ENCODE measurements at places on chromosomes 6 and 20. TPM values are rescaled to one million over a fixed set of nuclear protein-coding genes. Genes with fewer than 3 reads are reported as not detected.

MDFI gene
- 0.54 TPM for total RNA-seq

DEFB127 gene
- not detected for total RNA-seq

PACSIN1 gene
- 0.18 TPM for total RNA-seq

SAPCD1 gene
- 6.3 TPM for total RNA-seq

SLC35F1 gene
- not detected for total RNA-seq
